Neural progenitor cell (in vitro differentiated cells): ENCODE measurements at places on chromosomes 1 and 21.

DNA sequence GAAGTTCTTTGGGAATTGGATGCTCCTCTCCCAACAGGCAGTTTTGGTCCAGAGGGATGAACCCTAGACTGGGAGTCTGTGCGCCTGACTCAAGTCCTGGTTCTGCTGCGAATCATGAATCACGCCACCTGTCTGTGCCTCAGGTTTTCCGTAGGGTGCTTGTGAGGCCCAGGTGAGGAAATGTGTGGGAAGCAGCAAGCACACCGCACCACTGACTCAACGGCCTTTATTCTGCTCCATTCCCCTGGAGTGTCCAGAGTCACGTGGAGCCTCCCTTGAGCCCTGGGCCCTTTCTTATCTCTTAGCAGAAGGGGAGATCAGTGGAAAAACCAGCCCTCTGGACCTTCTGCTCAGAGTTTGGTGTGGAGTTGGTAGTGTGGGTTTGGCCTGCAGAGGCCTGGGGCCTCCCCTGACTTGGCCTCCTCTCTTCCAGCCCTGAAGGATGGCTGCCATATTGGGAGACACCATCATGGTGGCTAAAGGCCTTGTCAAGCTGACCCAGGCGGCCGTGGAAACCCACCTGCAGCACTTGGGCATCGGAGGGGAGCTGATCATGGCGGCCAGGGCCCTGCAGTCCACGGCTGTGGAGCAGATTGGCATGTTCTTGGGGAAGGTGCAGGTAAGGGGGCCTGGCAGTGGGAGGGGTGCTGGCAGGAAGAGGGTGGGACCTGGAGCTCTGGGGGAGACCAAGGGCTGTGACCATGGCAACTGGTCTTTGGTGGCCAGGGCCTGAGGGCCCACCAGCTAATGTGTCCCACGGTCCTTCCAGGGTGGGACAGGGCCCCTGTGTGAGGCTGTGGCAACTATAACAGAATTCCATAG, 21.1 kb downstream of the COQ8A start:
- no peak for DNase-seq

GRCh38 chr1:171141688-171142415, 43.2 kb upstream of the FMO2 start:
- no peak for DNase-seq

DNA sequence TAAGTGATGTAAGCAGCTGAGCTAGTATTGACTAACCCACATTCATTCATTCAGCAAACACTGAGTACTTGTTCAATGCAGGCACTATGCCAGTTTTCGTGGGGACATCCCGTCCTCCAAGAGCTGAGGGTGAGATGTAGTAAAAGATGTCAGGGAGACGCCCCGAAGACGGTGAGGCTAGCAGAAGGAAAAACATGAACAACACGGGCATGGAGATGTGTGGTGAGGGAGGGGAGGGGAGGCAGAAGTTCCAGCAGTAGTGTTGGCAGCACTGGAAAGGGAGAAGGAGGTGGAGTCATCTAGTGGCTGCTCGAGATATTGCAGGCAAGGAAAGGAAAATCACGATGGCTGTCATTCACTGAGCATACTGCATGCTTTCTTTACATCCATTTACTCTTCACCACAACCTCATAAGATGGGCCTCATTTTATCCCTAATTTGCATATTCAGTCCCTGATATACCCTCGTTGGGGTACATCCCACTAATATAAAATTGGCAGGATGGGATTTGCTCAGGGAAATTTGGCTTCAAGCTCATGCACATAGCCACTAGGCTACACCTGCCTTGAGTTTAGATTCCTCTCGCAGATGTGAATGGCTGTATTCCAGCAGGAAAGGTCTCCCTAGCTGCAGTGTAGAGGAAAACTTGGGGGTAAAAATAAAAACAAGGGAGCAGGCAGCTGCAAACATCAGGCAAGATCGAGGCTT, 14.5 kb downstream of the PDZK1IP1 start:
- DNase-seq = peak; percentile 66

- DNase-seq = peak; percentile 85
These were observed 20.7 kb upstream of the LGALS8 start for GRCh38 chr1:236502972-236503639.

DNA sequence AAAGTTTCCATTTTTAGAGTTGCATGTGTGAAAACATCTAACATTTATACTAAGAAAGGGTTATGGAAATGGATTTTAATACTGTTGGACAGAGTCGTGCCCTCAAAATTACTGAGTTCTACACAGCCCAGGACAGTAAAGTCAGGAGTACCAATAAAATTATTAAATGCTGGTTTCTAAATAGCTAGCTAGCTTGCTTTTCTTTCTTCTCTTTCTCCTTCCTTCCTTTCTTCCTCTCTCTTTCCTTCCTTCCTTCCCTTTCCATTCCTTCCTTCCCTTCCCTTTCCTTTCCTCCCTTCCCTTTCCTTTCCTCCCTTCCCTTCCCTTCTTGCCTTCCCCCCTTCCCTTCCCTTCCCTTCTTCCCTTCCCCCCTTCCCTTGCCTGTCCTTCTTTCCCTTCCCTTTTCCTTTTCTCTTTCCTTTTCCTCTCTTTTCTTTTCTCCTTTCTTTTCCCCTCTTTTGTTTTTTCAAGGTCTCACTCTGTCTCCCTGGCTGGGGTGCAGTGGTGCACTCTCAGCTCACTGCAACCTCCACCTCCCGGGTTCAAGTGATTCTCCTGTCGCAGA, 33.9 kb downstream of the YTHDF2 start:
- no peak for DNase-seq

DNA sequence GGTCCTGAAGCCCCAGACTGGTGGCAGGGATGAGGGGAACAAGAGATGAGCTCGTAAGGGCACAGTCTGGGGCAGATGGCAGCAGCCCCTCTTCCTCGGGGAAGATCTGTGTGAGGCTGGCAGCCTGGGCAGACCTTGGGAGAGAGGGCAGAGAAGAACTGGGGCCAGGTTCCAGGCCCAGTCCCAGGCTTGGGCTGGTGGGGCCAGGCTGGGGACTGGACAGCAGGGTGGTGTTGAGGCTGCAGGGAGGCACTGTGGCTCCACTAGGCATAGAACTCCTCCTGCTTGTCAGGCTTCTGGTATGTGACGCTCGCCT, 35.7 kb downstream of the SDC3 start:
- DNase-seq = no peak

GRCh38 chr1:41626616-41627375, 142.3 kb upstream of the EDN2 start:
- DNase-seq = no peak

DNA sequence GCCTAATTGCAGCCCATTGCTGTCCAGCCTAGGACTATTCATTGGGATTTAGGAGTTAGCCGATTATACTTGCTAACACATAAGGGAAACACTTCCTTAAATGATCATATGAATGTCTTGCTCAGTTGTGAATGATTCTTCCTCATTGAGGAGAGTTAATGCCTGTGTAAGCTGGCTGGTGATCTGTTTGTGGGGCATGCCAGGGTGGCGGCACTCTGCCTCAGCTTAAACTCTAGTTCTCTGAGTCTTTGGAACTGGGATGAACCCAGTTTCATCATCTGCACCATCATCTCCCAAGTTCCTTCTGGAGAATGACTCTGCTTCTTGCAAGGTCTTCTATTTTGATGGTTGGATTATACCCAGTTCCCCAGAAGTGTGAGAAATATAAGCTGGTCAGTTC, 23.9 kb upstream of the SLAMF6 start:
- no peak for DNase-seq

GRCh38 chr1:198156111-198156744, 570 bp upstream of the NEK7 start:
- DNase-seq = peak; percentile 73

- DNase-seq = peak; percentile 81
These were observed at the start of gene CAMK2N1 for GRCh38 chr1:20485527-20486456. TSS of gene CAMK2N1 (minus strand) at chr1:20486210. CDS start at chr1:20485379, 831 bp downstream.

DNA sequence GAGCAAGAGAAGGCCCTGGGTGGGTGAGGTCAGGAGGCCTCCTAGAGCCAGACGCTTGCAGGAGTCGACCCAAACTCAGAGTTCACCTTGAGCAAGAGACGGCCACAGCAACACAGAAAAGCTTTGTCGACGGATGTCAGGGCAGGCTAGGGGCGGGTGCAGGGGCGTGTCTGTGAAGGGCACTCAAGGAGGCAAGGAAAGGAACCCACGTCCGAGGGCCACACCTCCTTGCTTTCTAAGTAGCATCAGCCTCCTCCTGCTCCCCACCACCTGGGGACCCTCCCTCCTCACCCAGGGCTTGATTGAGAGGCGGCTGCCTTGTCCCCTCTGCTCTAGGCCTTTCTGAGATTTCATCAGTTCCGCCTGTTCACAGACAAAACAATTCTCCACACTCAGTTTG, 92.1 kb downstream of the OMA1 start:
- DNase-seq = no peak

GRCh38 chr1:63893976-63894375, 120.2 kb downstream of the ROR1 start:
- DNase-seq = no peak

DNA sequence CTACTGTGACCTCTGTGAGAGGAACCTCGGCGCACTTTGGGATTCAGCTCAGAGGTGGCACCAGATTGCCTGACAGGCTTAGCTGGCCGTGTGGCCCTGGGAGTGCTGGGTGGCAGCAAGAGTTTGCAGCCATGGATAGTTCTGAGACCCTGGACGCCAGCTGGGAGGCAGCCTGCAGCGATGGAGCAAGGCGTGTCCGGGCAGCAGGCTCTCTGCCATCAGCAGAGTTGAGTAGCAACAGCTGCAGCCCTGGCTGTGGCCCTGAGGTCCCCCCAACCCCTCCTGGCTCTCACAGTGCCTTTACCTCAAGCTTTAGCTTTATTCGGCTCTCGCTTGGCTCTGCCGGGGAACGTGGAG, 67.5 kb downstream of the DISC1 start:
- no peak for DNase-seq

DNA sequence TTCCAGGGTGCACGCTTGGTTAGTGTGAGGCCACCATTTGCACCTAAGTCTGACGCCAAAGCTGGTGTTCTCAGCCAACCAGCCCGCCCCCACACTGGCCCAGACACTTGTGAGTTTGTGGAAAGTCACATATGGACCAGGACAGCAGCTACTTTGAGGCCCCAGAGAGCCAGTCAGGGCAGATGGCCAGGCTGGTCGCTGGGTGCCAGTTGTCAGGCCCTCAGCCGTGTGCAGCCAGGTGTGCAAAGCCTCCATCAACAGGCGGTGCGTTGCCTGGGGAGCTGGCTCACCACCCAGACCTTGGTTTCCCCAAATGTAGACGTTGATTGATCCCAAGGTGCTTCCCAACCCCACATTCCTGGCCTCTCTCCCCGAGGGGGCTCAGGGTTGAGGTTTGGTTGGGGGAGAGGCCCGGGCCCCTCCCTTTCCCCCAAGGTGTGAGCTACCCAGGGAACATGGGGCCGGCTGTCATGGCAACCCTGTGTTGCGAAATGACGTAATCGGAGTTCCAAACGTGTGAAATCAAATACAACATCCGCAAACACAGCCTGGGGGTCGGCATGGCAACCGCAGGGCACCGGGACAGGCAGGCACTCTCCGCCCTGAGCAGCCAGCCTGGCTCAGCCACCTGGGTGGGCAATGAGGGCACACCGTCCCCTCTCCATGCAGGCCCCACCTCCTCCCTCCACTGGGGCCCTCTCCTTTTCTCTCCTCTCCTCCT, 42.2 kb upstream of the WNT4 start:
- DNase-seq = peak; percentile 11

GRCh38 chr21:42513151-42513984, at the start of gene SLC37A1:
TSS of gene SLC37A1 (plus strand) at chr21:42513852. CDS start at chr21:42518455, 4,603 bp downstream.
- peak; percentile 65 for DNase-seq

DNA sequence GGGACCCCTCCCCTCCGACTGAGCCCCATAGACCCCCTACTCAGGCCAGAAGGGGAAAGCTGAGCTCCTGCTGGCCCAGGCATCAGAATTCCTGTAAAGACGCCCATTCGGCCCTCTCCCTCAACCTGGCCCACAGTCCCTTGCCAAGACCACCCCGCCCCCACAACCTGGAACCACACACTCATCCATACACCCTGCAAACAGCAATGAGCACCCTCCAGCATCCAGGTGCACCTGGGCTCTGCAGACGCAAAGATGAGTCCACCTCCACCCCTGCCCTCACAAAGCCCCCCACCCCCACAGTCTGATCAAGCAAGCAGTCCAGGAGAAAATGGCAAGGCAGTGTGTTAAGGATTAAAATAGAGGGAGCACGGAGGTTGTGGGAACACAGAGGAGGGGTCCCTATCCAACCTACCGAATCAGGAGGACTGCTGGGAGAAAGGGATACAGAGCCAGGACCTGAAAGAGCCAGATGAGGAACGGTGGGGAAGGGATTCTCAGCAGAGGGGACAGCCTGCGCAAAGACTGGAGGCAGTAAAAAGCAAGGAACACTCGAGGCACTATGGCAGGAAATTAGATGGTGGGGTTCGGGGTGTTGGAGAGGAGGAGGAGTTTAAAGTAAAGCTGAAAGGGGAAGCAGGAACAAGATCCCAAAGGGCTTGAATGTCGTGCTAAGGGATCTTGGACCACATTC, 67.3 kb upstream of the LAPTM5 start:
- DNase-seq = no peak

DNA sequence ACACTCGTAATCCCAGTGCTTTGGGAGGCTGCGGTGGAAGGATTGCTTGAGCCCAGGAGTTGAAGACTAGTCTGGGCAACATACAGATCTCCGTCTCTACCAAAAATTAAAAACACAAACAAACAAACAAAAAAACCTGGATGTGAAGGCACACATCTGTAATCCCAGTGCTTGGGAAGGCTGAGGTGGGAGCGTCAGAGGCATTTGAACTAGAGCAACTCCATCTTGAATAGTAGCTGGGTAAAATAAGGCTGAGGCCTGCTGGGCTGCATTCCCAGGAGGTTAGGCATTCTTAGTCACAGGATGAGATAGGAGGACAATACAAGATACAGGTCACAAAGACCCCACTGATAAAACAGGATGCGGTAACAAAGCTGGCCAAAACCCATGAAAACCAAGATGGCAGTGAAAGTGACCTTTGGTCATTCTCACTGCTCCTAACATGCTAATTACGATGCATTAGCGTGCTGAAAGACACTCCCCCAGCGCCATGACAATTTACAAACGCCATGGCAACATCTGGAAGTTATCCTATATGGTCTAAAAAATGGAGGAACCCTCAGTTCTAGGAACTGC, 33.2 kb upstream of the RD3 start:
- no peak for DNase-seq

DNA sequence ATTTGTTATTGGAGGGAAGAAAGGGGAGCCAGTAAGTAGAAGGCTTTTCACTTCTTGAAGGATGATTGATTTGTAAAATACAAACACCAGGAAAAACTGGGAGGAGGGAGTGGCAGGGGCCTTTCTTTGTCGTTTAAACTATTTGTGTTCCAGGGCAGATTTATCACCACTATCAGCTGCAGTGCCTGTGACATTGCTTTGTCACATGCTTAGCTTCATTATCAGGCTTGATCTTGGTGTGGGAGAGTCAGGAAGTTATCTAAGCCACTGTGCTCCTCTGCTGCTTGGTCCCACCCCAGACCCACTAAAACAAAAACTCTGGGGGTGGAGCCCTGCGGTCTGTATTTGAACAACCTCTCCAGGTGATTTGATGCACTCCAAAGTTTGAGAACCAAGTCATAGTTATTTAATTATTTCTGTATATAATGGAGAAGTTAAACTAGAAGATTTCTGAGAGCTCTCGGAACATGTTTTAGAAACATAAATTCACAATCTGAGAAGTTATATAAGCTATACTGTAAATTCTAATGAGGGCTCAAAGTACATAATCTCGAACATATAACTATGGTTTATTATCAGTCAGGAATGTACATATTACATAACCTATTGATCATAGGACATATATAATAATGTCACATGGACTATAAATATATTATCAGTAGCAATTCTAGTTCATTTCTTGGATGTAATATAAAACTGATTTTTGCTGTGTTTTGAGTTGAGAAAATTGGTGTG, 87.9 kb downstream of the CDC14A start:
- DNase-seq = no peak
